ENCODE measurements at places on chromosomes 5 and 9. TPM values are rescaled to one million over a fixed set of nuclear protein-coding genes. Genes with fewer than 3 reads are reported as not detected.

DNA sequence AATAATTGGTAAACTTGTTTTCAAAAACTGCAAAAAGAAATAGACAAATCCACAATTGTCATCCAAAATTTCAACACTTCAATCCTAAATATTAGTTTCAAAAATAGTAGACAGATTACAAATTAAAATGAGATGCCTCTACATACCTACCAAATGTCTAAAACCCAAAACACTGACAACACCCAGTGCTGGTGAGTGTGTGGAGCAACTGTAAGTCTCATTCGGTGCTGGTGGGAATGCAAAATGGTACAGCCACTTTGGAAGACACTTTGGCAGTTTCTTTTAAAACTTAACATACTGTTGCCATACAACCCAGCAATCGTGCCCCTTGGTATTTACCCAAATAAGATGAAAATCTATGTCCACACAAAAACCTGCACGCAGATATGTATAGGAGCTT lies 6.7 kb downstream of the ECM2 start:
- no peak for DNase-seq
- no peak overlapping the region for H3K4me3 ChIP-seq
- no peaks in the 10 kb centered on the region for H3K4me1 ChIP-seq
- H3K27ac ChIP-seq = no peak overlapping the region
- H3K36me3 ChIP-seq = no peaks in the 10 kb centered on the region

- no peaks in the 10 kb centered on the region for H3K36me3 ChIP-seq
- H3K4me3 ChIP-seq = no peak overlapping the region
- no peaks in the 10 kb centered on the region for H3K4me1 ChIP-seq
These were observed 60.9 kb downstream of the IL31RA start for GRCh38 chr5:55911784-55912653.

GRCh38 chr5:137498301-137498735 lies 808 bp downstream of the SPOCK1 start:
- no peaks in the 10 kb centered on the region for H3K36me3 ChIP-seq
- H3K4me1 ChIP-seq = no peaks in the 10 kb centered on the region
- peak; percentile 77 for DNase-seq
- H3K27me3 ChIP-seq = peaks cover 15% of the 10 kb centered on the region

DNA sequence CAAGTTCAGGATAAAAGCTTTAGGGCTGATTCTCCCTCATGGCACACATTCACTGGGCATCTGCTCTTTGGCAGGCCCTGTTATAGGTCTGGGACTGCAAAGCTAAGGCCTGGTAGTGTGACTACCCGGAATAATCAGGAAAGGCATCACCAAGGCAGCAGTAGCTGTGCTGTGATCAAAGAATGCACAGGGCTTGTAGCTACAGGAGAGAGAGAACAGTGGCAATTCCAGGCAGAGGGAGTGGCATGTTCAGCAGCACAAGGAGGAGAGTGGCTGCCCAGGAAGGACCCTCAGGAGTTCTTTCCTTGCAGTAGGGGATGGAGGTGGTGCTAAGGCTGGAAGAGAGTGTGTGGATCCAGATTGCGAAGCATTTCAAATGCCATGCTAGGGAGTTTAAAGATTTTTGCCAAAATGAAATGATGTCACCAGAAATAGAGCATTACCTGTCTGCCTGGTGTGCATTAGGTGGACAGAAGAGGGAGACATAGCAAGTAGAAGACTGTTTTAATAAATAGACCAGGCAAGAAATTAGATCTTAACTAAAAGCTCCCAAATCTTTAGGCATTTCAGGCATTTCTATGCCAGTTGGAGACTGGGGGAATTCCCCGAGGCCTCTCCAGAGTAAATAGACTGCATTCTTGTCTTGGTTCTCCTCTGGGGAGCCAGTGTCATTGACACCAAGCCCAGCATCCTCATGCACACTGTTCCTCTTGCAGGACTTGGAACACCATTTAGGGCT lies 69.1 kb downstream of the GPR21 start:
- H3K4me3 ChIP-seq = no peak overlapping the region
- peak overlapping the region; percentile 87 for H3K27ac ChIP-seq
- peaks cover 30% of the 10 kb centered on the region for H3K36me3 ChIP-seq
- H3K27me3 ChIP-seq = no peaks in the 10 kb centered on the region
- H3K4me1 ChIP-seq = peaks cover 16% of the 10 kb centered on the region

GRCh38 chr9:130354378-130354777 lies 88.8 kb downstream of the HMCN2 start:
- no peak overlapping the region for H3K4me3 ChIP-seq
- H3K36me3 ChIP-seq = no peaks in the 10 kb centered on the region
- DNase-seq = no peak
- no peak overlapping the region for H3K27ac ChIP-seq
- H3K27me3 ChIP-seq = no peaks in the 10 kb centered on the region
- no peaks in the 10 kb centered on the region for H3K4me1 ChIP-seq

DNA sequence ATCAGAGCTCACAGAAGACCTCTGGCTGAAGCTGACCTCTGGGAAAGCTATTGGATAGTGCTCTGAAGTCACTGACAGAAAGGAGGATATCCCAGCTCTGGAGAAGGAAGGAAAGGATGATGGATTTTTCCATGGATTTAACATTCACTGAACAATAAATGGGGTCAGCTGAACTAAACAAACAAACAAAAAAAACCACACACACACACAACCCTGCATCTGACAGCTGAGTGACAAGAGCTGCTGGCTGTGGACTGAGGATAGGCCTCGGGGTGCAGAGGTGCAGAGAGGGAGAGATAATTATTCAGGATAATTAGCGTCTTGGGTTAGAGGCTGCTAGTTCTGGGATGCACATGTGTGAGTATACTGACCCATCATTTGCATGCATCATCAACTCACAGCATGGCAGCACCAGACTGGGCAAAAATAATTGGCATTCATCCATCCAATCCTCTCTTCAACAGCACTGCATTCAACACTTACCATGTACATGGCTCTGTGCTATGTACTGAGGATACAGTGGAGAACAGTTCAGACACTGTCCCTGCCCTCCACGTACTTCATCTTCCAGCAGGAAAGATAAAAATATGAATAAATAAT lies 131.4 kb upstream of the TRIM32 start:
- no peaks in the 10 kb centered on the region for H3K27me3 ChIP-seq
- H3K36me3 ChIP-seq = no peaks in the 10 kb centered on the region
- H3K4me1 ChIP-seq = no peaks in the 10 kb centered on the region
- no peak overlapping the region for H3K4me3 ChIP-seq

DNA sequence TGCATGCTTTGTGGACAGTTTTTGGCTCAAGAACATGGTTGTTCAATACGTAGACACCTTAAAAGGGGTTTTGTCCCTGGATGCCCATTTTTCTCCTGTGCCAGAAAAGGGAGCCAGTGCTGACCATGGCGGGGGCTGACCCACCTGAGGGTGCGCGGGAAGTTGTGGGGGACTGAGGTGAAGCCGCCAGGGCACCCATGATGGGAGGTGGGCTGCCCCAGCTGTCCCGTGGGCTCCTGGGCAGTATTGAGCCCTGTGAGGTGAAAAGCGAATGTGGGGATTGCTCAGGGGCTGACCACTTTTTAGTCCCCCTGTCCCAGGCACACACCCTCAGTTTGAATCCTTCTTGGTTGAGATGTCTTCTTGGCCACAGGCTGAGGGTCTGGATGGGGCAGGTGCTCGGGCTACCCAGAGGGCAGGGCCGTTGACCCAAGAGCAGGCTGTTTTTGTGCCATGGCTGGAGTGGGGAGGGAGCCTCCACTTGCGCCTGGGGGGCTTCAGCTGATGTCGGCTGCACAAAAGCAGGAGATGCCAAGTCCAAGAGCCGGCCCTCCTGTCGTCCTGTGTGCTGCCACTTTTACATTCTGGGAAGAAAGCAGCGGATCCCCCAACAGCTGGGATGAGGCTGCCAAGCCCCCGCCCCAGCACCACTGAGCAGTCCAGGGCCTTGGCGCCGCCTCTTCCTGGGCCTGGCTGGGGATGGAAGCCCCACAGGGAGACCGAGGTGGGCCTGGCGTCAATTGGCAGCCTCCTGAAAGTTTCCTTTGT lies 120.1 kb downstream of the WNK2 start:
- DNase-seq = no peak
- no peaks in the 10 kb centered on the region for H3K27me3 ChIP-seq
- H3K36me3 ChIP-seq = no peaks in the 10 kb centered on the region
- no peaks in the 10 kb centered on the region for H3K4me1 ChIP-seq
- H3K27ac ChIP-seq = no peak overlapping the region

DNA sequence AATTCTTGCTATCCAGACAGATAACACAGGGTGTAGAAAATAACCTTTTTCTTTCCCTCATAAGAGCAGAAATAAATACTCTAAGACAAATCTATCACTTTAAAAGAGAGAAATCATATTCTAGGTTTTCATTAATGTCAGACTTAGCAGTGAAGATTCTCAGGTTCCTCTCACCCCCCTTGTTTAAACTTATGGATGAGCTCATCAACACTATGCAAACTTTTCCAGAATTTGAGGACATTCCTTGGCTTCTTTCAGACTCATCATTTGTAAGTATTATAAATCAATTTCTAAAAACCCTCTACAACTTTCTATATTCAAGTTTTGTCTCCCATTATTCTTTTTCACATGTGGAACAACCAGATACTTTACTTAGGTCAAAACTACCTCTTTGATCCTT lies 374.9 kb upstream of the TRPC7 start:
- no peaks in the 10 kb centered on the region for H3K27me3 ChIP-seq
- DNase-seq = no peak
- H3K4me1 ChIP-seq = no peaks in the 10 kb centered on the region
- no peak overlapping the region for H3K27ac ChIP-seq

DNA sequence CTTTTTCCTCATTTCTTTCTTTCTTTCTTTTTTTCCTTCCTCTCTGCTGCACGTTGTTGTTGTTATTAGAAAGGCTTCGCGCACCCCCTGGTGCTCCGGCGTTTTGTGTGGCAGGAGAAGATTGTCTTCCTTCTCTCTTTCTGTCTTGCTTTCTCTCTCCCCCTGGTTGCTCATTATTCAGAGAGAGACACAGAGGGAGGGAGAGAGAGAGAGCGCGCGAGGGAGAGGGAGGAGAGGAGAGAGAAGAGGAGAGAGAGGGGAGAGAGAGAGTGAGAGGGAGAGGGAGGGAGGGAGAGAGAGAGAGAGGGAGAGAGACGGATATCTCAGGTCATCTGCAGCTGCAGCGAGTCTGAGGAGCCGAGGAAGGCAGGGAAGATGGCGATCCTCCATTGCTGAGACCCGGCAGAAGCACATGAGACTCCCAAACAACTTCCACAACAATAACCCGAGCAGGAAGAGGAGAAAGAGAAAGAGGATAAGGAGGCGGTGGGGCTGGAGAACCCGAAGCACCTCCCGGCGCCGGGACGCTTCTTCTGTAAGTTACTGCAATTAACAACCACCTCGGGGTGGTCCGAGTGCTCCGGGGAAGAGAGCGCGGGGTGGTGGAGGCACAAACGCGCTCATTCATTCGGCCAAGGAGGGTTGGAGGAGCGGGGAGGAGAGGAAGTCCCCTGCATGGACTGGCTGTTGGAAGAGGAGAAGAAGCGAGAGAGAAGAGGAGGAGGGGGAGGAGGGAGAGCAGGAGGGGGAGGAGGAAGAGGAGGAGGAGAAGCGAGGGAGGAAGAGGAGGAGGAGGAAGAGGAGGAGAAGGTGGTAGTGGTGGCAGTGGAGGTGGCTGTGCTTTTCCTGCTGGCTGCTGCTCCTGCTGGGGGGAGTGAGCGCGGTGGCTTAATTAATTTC lies at the start of gene ZNF462:
ZNF462 (plus strand) TSS at position 346 of the 900 bp plus-strand sequence. CDS start 60,218 bp downstream, outside the sequence.
- no peaks in the 10 kb centered on the region for H3K27me3 ChIP-seq
- H3K4me1 ChIP-seq = no peaks in the 10 kb centered on the region
- H3K27ac ChIP-seq = peak within 1 kb of the TSS; percentile 82
- peak within 1 kb of the TSS; percentile 88 for H3K4me3 ChIP-seq

GRCh38 chr5:173944511-173944910 lies 44.5 kb upstream of the C5orf47 start:
- no peak overlapping the region for H3K27ac ChIP-seq
- peaks cover 4% of the 10 kb centered on the region for H3K36me3 ChIP-seq
- no peaks in the 10 kb centered on the region for H3K27me3 ChIP-seq

DNA sequence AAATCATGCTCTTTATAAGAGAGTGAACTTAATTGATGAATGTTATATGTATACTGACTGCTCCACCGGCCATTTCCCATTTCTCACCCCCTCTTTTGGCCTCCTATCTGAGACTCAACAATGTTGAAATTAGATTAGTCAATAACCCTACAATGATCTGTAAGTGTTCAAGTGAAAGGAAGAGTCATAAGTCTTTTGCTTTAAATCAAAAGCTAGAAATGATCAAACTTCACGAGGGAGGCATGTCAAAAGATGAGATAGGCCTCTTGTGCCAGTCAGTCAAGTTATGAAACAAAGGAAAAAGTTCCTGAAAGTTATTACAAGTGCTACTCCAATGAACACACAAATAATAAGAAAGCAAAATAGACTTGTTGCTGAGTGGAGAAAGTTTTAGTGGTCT lies 83.1 kb downstream of the NLN start:
- no peaks in the 10 kb centered on the region for H3K27me3 ChIP-seq
- no peak overlapping the region for H3K4me3 ChIP-seq
- H3K27ac ChIP-seq = no peak overlapping the region

DNA sequence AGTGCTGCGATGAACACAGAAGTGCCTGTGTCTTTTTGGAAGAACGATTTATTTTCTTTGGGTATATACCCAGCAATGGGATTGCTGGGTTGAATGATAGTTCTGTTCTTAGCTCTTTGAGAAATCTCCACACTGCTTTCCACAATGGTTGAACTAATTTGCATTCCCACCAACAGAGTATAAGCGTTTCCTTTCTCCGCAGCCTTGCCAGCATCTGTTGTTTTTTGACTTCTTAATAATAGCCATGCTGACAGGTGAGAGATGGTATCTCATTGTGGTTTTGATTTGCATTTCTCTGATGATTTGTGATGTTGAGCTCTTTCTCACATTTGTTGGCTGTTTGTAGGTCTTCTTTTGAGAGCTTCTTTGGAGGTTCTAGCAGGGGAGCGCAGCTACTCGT lies 134.6 kb downstream of the TENT4A start:
- DNase-seq = no peak
- H3K4me3 ChIP-seq = no peak overlapping the region

DNA sequence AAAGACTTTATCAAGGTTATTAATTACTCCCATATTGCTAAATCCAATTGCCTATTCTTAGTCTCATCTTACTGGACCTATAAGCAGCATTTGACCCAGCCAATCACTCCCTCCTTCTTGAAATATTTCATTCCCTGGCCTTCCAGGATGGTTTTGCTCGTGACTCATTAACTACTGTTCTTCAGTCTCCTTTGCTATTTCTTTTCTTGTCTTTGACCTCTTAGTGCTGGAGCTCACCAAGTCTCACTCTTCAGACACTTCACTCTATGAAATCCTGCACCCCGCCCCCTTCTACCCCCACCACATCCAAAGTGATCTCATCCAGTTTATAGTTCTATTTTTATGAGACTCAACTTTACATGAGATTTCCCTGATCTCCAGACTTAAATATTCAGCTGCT lies 803.1 kb upstream of the WWC1 start:
- H3K4me1 ChIP-seq = no peaks in the 10 kb centered on the region
- no peak for DNase-seq
- H3K4me3 ChIP-seq = no peak overlapping the region
- H3K27me3 ChIP-seq = no peaks in the 10 kb centered on the region
- H3K27ac ChIP-seq = no peak overlapping the region
- no peaks in the 10 kb centered on the region for H3K36me3 ChIP-seq

- no peak overlapping the region for H3K27ac ChIP-seq
- H3K36me3 ChIP-seq = no peaks in the 10 kb centered on the region
- peaks cover 13% of the 10 kb centered on the region for H3K4me1 ChIP-seq
- no peak for DNase-seq
These were observed 41.3 kb upstream of the FOXE1 start for GRCh38 chr9:97811533-97812246.

Gene MAMDC2
- 15.3 TPM for total RNA-seq

Gene LHFPL2
- 38.0 TPM for total RNA-seq

Gene BAAT
- not detected for total RNA-seq

Gene PGM5
- total RNA-seq = not detected

Gene C5orf52
- not detected for total RNA-seq

Gene GABRA1
- total RNA-seq = 17.3 TPM
